NCI-H1694 treated with DMSO at 0.1 percent for 48 hours (cell line): ENCODE measurements at places on chromosomes 2 and 18.

GRCh38 chr2:33946193-33946592 lies 347.1 kb upstream of the FAM98A start:
- DNase-seq = no peak

DNA sequence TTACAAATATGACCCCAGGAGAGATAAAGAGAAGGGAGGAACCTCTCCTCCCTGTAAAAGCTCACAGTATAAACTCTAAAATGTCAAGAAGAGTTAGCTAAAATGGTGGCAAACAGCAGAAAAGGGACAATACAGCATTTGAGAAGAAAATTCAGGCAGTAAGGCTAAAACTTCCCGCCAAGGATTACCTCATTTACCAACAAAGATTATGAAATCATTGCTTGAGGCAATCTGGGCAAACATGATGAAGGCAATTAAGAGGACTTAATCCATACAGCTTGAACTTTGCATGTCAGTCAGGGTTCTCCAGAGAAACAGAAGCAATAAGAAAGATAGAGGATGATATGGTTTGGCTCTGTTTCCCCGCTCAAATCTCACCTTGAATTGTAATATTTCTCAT lies 81.4 kb downstream of the CMPK2 start:
- DNase-seq = no peak

GRCh38 chr18:77098029-77098428 lies 34.6 kb downstream of the MBP start:
- DNase-seq = no peak

DNA sequence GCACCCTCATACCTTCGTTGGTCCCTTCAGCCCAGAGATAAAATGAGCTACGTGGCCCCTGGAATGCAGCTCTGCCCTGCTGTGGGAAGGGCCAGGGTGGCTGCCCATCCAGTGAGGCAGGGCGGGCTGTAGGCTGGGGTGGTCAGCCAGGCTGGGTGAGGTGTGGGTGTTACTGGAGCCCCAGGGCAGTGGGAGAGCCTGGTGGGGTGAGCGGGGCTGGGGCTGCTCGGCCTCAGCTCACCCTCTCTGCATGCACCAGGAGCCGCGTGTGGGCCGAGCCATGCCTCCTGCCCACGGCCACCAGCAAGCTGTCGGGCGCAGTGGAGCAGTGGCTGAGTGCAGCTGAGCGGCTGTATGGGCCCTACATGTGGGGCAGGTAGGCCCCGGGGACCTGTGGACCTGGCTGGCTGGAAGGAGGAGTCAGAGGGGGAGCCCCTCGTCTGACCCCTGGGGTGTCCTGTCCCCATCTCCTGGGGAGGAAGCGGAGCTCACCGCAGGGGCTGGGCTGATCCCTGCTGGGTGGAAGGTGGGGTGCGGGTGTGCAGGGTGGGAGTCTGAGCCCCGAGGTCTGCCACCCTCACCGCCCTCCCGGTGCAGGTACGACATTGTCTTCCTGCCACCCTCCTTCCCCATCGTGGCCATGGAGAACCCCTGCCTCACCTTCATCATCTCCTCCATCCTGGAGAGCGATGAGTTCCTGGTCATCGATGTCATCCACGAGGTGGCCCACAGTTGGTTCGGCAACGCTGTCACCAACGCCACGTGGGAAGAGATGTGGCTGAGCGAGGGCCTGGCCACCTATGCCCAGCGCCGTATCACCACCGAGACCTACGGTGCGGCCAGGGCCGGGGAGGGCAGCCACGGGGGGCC lies 5.5 kb downstream of the RNPEPL1 start:
- no peak for DNase-seq

DNA sequence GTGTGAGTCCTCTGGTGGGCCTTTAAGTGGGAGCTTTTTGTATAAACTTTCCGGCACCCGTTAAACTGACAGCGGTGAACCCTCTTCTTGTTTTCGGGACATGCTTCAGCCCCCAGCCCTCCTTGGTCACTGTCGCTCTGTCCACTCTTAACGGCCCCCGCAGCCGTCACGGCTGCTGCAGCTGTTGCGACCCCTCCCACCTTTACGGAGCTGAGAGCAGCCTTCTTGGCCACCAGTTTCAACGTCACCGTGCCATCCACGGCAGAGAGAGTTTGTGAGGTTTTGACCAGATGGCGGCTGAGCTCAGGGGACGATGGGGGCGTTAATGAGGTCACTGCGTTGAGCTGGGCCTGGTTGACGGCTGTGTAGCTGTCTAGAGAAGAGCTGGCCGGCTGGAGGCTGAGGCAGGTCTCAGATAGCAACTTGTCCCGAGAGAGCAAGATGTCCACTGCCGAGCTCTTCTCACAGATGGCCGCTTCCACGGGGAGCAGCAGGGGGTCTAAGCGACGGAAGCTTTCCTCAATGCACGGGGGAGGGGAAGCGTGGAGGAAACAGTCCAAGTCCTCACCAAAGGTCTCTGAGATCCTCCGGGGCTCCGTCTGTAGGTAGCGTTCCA lies 41.9 kb downstream of the KLF7 start:
- no peak for DNase-seq

DNA sequence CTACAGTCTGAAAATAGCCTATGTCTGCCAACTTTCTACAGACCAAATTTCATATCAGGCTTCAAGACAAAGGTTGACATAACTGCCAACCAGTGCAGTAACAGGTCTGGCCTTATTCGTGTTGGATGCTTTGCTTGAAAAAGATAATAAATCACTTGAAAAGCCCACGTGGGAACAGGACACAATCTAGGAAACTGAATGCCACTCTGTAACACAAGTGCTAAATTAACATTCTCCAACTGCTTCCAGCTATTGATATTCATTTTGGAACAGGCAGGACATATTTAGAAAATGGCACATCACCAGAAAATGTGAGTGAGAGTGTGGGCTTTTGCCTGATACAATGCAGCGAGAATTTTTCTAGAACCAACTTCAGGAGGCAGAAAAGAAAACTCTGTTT lies 165.9 kb upstream of the CCDC150 start:
- DNase-seq = no peak

GRCh38 chr2:2993172-2993692 lies 384.4 kb downstream of the EIPR1 start:
- no peak for DNase-seq

GRCh38 chr2:112143150-112143549 lies 5.0 kb downstream of the FBLN7 start:
- DNase-seq = no peak

- DNase-seq = no peak
Measured at GRCh38 chr2:227629435-227629834, 12.1 kb downstream of the SCYGR4 start.

DNA sequence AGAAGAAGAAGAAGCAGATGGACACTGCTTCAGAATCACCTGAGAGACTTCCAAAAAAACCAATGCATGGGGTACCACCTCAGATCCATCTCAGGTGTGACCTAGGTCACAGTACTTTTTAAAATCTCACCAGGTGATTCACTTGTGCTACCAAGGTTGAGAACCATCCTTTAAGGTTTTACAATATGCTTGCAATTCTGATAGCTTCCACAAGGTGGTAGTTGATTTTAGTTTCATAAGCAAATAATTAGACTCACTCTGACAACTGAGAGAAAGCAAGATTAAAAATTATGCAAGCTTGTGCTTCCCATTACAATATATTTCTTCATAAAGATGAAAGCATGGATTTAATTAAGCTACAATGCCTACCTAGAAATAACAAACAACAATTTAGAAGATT lies 355.1 kb downstream of the EN1 start:
- DNase-seq = no peak

- DNase-seq = no peak
Measured at GRCh38 chr2:9228088-9228751, 21.6 kb downstream of the ASAP2 start.

DNA sequence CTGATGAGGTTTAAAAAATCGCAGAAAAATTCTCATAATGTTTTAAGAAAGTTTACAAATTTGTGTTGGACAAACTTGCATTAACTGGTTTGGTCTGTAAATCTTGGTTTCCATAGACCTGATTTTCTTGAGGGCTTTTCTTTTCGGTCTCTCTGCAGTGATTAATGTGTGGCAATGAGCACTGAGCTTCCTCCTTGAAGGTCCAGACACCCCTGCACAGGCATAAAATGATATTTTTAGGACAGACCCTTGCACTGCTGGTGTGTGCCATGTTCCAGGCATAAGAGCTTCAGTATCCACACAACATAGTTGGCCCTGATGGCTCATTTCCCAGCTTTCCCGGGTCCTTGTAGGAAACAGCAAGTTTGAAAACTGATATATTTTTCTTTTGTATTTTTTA lies 33.7 kb downstream of the MRPL33 start:
- DNase-seq = no peak

DNA sequence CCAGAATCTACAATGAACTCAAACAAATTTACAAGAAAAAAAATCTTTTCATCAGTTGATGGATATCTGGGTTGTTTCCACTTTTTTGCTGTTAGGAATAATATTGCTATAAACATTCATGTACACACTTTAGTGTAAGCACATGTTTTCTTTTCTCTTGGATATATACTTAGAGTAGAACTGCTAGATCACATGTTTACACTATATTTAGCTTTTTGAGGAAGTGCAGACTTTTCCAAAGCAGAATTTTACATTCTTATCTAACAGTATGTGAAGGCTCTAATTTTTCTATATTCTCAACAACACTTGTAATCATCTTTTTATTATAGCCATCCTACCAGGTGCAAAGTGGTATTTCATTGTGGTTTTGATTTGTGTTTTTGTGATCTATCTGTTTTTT lies 103.6 kb upstream of the RMP24 start:
- DNase-seq = no peak

GRCh38 chr2:30448866-30449265 lies 1.8 kb downstream of the LCLAT1 start:
- no peak for DNase-seq

DNA sequence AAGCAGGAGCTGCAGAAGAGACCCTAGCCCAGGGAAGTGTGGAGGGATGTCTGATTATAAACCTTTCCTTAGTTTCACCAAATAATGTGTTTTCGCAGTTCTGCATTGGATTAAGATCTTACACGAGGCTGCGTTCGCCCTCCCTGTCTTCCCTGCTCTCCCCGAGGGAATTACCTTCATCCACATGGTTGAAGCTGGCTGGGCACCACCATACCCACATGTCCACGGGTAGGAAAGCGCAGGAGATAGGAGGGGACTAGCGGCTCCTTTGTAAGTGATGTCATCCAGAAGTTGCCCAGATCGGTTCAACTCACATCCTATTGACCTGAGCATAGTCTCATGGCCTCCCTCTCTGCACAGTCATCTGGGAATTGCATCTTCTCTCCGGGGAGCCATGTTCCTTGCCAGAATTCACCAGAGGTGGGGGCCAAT lies 1.1 kb downstream of the TTL start:
- DNase-seq = peak; percentile 31

- no peak for DNase-seq
Measured at GRCh38 chr2:140422759-140423158, 1642.6 kb upstream of the NXPH2 start.

GRCh38 chr18:48539406-48540250 lies 797 bp downstream of the CTIF start:
- peak; percentile 29 for DNase-seq

DNA sequence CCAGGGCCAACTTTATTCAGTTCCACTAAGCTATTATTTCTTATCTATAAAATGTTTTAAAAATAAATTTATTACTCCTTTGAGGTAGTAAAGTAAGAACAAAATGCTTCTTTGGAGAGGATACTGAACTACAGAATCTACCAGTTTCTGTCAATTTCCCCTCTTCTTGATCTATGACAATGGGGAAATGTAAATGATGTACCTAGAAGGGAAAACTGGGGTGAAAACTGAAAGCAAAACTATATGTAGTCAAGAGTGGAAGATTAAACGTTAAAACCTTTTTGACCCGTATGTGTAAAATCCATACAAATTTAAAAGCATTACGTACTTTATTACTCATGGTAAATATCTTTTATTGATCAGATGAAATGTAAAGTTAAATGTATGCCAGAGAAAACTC lies 1287.8 kb upstream of the TMEFF2 start:
- DNase-seq = no peak

- no peak for DNase-seq
Measured at GRCh38 chr2:10300997-10301940, 1.4 kb upstream of the HPCAL1 start.

- DNase-seq = no peak
Measured at GRCh38 chr2:235126768-235127167, 175.0 kb downstream of the SH3BP4 start.

- no peak for DNase-seq
Measured at GRCh38 chr2:233638836-233639235, 2.6 kb downstream of the UGT1A10 start.

- peak; percentile 14 for DNase-seq
Measured at GRCh38 chr18:61581578-61582201, 248.5 kb downstream of the CDH20 start.

DNA sequence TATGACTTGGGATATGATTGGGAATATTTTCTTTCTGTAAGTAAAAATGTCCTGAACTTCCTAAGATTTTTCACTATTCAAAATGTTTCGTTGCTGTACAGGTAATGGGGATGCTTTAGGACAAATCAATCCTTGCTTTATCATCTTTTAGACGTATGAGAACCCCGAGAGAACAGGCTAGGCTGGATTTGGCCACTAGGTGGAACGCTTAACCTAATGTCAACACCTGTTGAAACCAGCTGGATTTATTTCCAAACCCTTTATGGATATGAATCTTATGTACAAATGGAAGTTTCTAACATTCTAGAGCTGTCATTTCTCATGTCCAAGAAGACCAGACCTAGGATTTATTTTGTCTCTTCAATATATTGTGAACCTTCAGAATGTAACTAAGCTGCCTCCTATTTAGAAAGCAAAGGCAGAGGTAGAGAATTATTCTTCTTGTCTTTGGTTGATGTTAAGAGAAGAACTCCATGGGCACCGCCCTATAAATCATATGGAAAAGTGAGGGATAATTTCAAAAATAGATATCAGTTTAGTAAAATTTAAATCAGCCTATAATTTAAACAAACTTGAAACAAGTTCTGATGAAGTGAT lies 96.7 kb downstream of the PMAIP1 start:
- DNase-seq = peak; percentile 10

DNA sequence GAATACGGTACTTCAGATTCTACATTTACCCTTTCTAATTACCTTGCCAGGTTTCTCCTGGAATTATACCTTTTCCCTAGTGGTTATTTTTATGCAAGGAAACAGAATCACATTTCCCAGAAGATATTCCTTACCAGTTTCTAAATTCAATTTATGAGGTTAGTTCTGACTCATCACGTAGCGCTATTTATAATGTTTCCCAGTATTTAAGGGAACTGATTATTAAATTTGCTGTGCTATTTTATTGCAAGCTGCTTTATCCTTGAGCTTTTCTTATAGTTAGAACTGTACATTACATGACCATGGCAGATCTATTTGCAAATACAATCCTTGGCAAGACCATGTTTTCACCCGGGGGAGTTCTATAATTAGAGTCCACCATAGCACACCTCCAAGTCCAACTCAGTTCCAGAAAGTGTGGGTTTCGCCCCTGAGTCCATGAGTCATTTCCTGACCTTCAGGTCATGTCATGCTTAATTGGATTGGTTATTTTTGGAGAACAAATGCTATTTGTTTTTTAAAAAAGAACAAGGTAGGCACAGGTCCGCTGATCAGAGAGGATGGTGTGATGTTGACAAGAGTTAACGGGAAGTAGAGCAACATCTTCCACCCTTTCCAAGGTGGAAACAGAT lies 126.6 kb downstream of the ZNF532 start:
- DNase-seq = no peak
